ENCODE measurements at places on chromosomes 16 and 17.

DNA sequence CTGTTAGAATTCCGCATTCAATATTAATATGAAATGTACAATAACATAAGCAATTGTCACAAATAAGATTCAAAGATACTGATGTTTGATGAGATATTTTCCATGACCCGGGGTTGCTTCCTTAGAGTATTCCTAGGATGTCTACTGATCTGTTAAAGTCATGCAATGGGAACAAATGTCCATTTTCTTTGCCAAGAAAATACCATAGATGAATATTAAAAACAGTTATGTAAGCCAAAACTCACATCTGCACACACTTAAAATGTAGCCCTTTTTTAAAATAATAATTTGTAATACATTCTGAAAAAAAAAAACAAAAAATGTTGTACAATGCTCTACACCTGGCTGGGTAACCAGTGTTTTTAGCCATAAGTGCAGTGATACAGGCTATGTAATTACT lies 259.4 kb upstream of the AXIN2 start:
- no peak for DNase-seq

GRCh38 chr17:9519583-9520272 lies 55.9 kb downstream of the STX8 start:
- no peak for DNase-seq

DNA sequence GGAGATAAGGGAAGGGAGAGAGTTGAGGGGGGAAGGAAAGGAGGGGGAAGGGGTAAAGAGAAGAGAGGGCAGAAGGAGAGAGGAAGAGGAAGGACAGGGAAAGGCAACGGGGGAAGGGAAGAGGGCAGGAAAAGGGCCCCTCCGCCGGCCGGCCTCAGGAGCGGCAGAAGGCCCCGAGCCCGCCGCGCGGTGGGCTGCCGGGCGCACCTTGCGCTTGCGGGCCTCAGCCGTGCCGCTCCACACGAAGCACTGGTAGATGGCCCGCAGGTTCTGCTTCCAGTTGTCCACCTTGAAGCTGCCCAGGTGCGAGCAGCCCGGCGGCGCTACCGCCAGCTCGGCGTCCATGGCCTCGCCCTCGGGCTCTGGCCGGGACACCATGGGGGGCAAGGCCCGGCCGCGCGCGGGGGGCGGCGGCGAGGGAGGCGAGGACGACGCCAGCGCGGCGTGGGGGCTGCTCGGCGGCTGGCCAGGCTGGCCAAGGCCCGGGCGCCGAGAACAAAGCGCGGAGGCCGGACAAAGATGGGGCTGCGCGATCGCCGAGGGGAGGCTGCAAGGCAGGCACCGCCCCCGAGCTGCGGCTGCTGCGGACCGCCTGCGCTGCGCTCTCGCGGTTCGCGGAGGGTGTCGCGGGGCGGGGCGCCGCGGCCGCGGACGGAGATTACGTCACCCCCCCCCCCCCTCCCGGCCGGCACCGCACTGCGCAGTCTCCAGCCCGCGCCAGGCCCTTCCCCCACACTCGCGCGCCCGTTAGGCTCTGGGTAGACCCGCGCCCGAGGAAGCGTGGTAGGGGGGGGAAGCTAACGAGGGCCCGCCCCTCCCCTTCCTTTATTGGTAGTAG lies at the start of gene USP22:
TSS of gene USP22 (minus strand) at position 554 of the 838 bp plus-strand sequence. CDS start at position 378, 176 bp downstream.
- DNase-seq = no peak

DNA sequence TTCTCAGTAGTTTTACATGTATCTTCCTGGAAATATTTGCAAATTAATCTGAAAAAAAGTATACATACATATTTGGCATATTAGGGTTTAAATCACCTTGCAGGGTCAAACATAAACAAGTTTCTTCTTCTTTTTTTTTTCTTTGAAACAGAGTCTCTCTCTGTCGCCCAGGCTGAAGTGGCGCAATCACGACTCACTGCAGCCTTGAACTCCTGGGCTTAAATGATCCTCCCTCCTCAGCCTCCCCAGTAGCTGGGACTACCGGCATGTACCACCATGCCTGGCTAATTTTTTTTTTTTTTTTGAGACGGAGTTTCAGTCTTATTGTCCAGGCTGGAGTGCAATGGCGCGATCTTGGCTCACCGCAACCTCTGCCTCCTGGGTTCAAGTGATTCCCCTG lies 12.6 kb upstream of the FUS start:
- DNase-seq = no peak

- DNase-seq = no peak
Measured at GRCh38 chr16:28873543-28874201, 4.6 kb upstream of the ATP2A1 start.

DNA sequence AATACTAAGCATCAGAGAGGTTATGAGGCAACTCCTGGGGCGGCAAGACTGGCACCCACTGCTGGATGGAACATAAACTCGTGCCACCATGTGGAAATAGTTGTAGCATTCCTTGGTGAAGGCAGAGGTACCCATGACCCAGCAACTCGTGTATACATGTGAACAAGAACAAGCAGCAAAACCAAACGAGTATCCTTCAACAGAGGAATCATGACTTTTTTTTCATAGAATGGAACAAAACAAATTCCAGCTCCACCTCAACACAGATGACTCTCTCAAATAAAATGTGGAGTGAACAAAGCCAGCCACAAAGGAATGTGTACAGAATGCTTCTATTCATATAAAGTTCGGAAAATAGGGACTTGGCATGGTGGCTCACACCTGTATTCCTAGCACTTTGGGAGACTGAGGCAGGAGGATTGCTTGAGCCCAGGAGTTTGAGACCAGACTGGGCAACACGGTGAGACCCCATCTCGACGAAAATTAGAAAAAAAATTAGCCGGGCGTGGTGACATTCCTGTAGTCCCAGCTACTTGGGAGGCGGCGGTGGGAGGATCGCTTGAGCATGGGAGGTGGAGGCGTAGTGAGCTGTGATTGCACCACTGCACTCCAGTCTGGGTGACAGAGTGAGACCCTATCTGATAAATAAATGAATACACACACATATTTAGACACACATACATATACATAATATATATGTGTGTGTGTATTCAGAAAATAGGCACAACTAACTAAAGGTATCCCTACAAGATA lies 35.3 kb downstream of the B9D1 start:
- peak; percentile 89 for DNase-seq

DNA sequence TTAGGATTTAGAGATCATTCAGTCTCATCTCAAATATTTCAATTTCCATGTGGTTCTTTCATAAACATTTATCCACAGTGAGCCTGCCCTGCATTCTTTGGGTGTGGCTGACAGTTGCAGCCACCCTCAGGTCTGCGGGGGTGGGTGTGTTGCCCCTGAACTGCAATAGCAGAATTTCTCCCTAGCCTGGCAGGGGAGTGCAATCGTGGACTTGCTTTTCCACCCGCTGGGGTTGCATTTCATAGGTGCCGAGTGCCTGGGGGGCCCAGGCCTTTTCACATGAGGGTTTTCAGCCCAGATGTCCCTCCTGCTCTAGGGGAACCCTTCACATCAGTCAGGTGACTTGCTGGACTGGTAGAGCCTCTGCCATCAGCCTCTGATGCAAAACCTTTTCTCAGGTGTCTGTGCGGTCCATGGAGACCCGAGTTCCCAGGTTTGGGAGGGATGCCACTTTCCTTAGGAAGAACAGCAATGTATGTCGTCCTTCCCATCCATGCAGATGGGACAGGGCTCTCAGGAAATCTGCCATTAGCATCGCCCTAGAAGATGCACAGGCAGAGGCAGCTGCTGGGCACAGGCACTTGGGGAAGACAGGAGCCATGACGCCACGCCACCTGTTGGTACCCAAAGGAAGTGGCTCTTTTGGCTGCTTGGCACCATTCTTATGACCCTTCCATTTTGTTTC lies 2.4 kb upstream of the USP36 start:
- DNase-seq = peak; percentile 50

DNA sequence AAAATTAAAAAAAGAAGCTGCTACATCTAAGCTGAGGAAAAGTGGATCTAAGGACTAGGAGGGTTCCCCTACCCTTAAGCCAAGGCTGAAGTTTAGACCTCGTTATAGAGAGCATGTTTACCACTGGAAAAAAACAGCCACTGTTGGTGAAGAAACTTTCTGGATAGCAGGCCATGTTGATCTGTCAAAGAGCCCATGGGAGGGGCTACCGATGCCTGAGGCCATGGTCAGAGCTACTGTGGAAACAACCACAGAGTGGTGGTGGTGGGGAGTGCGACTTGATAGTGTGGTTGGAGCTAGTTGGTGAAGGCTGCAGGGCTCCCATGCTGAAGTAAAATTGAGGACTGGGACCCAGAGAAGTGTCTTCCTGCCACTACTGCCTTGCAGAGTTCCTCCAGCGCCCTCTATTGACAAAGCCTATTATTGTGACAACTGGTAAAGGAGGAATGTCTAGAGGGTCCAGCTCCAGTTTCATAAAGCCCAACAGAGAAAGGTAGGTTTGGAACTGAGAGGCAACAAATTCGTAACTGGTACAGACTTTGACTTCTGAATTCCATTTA lies 12.7 kb upstream of the FAM20A start:
- peak; percentile 50 for DNase-seq

- no peak for DNase-seq
Measured at GRCh38 chr17:48718227-48718760, 4.0 kb downstream of the PRAC1 start.

DNA sequence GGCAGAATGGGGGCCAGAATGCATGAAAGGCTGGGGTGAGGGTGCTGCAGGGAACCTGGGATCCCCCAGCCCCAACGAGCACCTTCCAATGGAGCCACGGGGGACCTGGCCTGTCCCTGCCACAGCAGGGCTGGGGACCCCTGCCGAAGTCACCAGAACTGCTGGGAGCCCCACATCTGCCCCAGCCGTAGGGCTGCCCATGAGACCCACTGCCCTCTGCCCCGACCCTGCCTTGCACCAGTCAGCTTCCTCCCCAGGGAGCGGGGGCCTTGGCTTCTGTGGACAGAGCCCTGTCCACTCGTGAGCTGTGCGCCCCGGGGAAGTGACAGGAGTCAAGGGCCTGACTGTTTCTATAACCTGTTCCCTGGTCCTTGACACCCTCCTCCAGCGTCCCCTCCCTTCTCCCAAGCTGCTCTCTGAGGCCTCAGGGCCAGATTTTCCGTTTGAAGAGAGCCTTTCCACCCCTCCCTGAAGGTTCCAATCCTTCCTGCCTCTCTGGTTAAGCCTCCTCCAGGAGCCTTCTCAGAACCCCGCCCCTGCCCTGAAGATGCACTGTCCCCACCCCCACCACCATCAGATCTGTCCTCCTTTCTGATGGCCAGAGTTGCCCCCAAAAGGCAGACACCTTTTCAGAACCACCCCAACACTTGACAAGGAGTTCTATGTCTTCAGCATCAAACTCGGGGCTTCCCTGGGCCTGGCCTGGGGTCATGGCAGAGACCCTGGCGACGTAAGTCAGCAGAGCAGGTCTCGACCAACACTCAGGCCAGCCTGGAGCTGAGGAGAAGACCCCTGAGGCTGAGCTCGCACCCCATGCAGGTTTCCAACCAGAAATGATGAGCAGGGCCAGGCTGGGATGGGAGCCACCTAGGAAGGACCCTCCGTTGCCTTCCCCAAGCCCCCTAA lies 10.7 kb upstream of the PRR29 start:
- no peak for DNase-seq

- DNase-seq = no peak
Measured at GRCh38 chr17:61406971-61407911, 7.6 kb downstream of the TBX2 start.

- DNase-seq = peak; percentile 45
Measured at GRCh38 chr17:77616254-77616731, 342.2 kb upstream of the TNRC6C start.

DNA sequence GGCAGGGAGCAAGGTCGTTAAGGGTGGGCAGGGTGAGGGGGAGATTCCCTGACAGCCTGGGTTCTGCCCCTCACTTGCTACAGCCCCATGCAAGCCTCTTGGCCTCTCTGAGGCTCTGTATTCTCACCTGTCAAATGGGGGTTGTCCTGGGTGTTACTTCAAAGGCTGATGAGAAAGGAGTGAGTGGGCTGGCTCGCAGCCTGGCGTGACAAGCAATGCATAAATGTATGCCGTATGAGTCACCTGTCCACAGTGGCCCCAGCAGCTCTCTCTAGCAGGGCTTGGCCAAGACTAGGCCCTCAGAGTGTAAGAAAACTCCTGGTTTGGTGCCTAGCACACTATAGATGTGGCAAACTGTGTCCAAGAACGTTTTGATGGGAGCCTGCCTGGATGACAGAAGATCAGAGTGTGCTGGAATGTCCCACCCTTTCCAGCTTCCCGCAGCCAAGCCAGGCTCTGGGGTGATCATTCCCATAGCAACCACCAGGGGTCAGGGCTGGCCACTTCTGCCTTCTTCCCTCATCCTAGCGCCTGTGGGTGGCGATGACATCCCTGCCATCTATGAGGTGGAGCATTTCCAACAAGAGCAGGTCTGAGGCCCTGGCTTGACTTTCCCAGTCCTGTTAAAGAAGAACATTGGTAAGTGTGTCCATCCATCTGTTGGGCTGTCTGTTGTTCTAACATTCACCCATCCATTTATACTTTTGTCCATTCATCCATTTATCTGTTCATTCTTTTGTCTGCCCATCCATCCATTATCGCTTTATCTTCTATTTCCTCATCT lies 37.2 kb upstream of the ADGRG1 start:
- DNase-seq = peak; percentile 79

- no peak for DNase-seq
Measured at GRCh38 chr17:4409659-4410058, 24.1 kb upstream of the SPNS3 start.

DNA sequence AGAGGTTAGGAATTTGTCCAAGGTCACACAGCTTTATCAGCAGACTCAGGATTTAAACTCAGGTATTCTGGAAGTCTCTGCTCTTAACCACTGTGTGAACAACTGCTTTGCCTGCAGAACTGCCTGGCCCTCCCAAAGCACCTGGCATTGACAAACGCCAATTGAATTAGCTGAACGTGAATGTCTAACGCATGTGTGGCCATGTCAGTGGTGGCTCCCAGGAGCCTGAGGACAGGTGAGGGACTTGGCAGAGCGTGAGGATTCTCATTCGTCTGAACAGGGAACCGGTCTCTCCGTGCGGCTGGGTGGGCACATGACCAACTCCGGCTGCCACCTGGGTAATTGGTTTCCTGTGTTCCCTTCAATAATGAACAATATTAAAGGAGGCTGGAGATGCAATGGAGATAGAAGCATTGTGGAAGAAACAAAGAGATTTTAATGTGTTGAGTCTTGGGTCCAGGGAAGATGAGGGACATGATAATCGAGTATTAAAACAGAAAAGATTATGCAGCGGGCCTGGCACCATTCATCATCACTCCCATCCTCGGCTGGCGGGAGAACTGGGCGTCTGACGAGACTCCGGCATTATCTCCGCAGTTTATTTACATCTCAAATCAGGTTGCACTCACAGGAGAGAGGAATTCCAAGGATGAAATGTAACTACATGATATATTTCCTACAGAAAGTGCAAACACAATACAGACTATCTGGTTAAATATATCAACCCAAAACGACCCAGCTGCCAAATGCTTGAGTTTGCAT lies 113.5 kb downstream of the NPIPB5 start:
- DNase-seq = no peak

- peak; percentile 71 for DNase-seq
Measured at GRCh38 chr17:72560303-72561247, 439.8 kb downstream of the SOX9 start.

- no peak for DNase-seq
Measured at GRCh38 chr17:74730491-74731346, 6.3 kb upstream of the RAB37 start.
